ENCODE measurements at places on chromosomes 12 and 14.

GRCh38 chr12:97645726-97646125 is 183.1 kb downstream of the RMST start:
- no peak for DNase-seq

- no peak for DNase-seq
Observed at GRCh38 chr12:168763-169525, 45.0 kb downstream of the SLC6A12 start.

DNA sequence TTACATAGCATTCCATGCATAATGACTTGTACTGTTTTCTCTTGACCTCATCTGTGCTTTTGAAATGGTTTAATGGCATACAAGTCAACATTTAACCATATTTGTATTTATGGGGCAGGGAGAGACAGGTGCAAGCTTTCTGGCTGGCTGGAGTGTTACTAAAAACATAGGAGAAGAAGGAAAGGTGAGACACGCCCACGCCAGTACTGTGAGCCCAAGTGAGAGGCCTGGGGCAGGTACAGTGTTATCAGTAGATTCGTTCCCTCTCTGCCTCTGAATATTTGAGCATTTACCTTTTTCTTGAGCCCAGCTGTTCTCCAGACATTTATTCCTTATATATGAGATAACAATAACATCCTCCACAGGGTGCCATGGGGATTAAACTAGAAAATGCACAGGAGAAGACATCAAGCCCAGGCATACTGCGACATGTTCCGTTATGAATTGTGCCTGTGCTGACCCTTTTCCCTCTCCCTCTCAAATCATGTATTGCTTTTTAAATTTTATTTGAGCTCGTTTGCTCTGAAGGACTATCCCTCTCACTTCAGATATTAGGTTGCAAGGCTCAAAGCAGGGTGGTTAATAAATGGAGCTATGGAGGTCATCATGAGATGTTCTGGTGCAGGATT is 34.6 kb upstream of the TUBA1C start:
- no peak for DNase-seq

DNA sequence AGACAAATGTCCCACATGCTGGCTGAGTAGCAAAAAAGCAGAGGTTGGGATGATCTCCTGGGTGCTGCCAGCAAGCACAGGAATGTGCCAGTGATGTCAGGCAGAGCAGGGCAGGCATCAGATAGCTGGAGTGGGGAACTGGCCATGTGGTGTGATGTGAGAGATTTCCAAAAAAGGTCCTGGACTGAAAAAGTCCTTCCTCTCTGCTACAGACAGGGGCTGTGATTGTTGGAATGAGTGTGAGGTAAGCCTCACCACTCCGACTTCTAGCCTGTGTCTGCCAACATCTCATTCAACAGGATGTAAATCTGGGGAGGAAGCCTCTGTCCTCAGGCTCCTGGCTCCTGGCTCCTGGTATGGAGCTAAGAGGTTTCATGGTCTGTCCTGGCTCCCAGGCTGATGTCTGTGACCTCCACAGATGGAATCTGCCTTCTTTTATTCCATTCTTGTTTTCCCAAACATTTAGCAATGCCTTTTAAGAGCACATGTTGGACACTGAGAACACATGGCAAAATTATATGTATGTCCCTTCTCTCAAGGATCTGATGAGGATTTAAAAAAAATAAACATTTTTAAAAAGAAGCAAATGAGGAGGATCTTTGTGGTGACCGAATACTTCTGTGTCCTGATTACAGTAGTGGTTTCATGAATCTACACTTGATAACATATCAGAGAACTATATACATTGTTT is 50.1 kb upstream of the STK38L start:
- DNase-seq, result no peak

DNA sequence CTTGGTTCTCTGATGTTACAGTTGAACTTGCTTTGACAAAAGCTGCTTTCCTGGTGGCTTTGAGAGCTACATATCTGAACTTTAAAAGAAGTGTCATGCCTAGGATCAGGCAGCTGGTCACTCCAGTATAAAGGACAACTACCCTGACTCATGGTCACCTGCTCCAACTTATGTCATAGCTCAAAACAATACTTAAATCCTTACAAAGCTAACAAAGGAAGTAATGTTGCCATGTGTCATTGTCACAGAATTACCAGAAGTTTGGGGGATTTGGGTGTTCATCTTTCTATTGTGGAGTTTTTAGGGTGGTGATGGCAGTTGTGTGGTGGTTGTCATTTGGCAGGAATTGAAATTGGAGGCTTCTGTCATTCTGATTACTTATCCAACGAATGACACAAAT is 1.8 kb upstream of the TCP11L2 start:
- no peak for DNase-seq

DNA sequence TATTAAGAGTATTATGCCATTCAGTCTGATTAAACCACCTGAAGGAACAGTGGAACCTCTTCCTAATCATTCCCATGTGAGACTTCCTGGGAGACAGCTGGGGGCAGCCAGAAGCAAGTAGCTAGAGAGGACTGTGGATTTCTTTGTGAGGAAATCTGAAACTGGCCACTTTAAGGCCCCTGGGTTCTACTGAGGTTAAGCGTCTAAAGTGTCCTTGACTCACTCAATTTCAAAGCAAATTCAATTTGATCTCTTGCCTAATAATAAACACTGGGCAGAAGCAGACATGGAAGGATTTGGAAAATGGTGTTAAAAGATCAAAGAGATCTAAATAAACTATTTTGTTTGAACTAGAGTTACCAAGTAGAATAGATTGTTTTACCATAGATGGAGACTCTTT is 909.9 kb downstream of the NRXN3 start:
- DNase-seq, result no peak

DNA sequence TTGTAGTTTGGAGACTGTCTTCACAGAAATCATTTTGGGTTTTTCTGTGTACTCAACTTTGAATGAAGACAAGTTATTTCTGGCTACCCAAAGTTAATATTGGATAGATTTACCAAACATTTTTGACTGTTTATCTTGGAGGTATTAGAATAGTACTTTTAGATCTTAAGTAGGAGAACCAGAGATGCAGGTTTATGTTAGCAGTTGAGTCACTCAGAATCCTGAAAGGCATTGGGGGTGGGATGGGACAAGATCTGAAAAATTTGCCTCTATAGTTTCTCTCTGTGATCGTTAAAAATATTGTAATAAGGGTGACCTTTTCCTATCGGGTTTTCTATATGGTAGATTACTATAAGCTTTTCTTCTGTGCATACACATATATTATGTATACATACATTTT is 112.3 kb downstream of the TTC6 start:
- DNase-seq, result no peak

GRCh38 chr12:40287369-40287975 is 62.7 kb downstream of the LRRK2 start:
- DNase-seq, result no peak

DNA sequence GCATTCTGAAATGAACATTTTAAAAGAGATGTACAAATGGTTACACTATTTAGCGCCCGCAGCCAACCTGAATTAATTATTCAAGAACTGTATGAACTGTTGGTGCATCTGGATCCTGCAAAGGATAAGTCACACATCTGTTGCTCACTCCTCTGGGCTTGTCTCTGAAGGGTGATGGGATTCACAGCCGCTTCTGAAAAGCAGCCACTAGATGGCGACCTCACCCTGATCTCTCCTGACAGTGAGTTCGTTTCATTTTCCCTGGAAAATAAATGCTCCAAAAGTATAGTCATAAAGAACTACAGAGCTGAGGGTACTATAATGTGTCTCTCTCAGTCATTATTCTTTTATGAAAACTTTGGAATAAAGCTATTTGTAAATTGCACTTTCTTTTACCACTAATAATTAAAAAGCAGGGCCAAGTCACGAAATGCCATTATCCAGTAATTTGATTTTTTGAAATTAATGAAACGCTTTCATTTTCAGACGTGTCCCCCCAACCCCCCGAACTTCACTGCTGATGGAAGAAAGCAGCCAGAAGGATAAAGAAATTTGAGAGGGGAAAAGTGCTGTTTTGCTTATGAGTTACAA is 789.6 kb downstream of the NRXN3 start:
- peak; percentile 40 for DNase-seq

GRCh38 chr12:78096909-78097597 is 266.4 kb downstream of the NAV3 start:
- no peak for DNase-seq

DNA sequence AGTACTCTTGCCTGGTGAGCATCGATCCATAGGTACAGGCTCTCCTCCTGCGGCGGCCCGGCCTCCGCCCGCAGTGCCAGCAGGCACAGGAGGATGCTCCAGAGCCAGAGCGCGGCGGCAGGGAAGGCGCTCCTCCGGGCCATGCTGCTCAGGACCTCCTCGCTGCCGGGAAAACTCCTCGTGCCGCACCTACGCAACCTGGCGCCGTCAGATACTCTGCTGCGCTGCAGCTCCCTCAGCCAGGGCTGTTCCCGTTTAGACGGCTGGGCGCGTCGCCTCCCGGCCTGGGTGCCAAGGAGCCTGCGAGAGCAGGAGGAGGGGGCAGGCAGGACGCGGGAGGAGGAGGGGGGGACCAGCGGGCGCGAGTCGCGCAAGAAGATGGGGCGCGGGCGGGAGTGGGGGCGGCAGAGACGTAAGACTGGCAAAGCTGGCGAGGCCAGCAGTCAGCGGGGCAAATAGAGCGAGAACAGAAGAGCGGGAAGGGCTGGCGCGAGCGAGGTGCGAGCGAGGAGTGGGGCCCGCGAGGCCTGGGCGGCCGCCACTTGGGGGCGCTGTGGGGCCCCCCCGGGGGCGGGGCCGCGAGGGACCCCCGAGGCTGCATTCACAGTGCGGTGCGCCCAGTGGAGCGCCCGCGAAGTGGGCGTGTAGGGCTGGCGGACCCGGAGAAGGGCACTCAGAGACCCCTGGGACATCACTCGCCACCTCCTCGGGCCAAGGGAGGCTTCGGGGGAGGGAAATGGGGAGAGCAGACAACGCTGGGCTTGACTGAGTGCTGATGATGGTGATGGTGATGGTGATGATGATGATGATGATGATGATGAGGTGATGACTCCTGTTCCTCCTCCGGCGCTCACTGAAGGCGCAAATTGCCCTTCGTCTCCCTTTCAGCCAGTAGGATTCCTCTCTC is at the start of gene WIF1:
Gene WIF1, minus strand, starts transcription at position 257 of the 907 bp plus-strand sequence. Its CDS starts 114 bp downstream, at position 143.
- DNase-seq, result no peak

DNA sequence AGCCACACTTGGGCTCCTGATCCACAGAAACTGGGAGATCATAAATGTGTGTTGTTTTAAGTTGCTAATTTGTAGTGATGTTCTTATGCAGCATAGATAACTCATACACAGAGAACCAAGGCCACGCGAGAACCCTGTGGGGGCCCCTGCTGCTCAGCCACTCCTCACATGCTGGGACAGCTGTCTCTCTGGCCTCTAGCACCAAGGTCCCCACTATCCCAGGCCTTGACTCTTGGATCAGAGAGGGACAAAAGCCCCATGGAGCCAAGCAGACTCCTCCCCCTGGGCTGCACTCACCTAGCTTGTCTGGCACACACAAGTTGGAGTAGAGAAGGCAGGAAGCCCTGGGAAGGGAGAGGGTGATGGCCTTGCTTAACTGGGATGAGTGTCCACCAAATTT is 11.3 kb downstream of the PLD4 start:
- no peak for DNase-seq

DNA sequence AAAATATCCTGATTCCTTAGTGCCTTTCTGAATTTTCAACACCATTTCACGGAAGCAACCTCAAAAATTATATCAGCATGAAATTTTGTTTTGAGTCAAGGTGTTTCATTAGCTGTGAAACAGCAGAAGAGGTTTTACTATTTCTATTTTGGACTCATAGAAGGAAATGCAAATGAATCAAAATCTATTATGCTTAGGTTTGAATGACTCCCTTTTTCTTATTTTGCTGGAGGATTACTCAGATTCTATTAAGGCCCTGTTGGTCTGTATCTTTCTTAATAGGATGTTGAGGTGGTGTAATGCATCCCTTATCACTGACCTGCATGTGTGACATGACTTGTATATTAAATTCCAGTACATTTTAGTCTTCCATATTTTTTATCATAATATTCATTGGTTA is 165.8 kb downstream of the TMTC2 start:
- no peak for DNase-seq

- no peak for DNase-seq
Observed at GRCh38 chr12:26648584-26648983, 184.4 kb downstream of the ITPR2 start.

DNA sequence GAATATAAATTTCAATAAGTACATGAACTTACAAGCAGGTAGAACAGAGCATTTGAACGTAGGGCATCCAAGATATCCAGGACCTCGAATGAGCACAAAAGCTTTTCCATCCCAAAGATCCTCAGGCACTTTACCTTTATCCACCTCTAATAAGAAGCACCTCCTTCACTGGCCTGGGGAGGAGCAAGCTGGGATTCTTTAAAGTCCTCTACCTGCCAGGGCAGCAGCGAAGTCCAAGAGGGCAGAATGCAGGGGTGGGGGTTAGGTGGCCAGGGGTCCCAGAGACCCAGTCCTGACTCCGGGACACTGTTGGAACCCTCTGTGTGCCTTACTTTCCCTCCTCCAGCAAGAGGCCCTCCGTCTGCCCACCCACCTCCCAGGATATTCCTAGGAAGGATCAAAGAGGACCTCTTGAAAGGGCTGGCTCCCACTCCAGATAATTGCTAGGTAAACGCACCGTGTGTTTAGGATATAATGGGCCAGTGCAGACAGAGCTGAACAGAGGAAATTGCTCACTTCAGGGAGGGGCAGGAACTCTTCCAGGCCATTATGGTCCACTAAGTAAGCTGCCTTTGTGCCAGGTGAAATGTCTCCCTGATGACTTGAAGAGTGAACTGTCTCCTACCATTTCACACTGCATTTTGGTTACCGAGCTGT is 68.1 kb downstream of the TTC9 start:
- no peak for DNase-seq

GRCh38 chr12:69671597-69671996 is 27.5 kb downstream of the BEST3 start:
- DNase-seq, result no peak

GRCh38 chr14:24863968-24864684 is 185.8 kb downstream of the STXBP6 start:
- no peak for DNase-seq

- no peak for DNase-seq
Observed at GRCh38 chr14:105171004-105171673, 2.6 kb upstream of the JAG2 start.

- no peak for DNase-seq
Observed at GRCh38 chr14:50432131-50432530, 35.5 kb upstream of the CDKL1 start.

GRCh38 chr12:17818931-17819330 is 271.1 kb downstream of the RERGL start:
- no peak for DNase-seq

DNA sequence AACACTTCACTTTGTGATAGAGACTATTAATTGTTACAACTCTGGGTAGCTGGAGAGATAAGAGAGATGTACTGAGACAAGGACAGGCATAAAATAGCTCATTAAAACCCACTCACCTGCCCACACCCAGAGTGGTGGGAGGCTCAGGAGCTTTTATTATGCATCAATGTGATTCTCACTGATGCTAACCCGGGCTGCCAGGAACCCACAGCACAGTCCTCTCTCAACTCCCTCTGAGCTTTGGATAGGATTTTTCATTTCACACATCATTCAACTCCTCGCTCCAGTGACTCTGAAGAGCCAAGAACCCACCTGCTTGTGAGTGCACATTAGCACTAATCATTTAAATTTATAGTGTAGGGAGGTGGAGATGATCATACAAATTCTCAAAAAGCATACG is 827.9 kb downstream of the FLRT2 start:
- DNase-seq, result no peak

All from brain pericyte (primary cell).